ENCODE measurements at places on chromosomes 2 and 18.

GRCh38 chr2:96329456-96329855 is 4.3 kb downstream of the ITPRIPL1 start:
- no peak for DNase-seq

GRCh38 chr2:136242687-136243277 is 124.8 kb upstream of the CXCR4 start:
- DNase-seq: no peak

- no peak for DNase-seq
These were observed 668.5 kb downstream of the TSN start for GRCh38 chr2:122423934-122424333.

DNA sequence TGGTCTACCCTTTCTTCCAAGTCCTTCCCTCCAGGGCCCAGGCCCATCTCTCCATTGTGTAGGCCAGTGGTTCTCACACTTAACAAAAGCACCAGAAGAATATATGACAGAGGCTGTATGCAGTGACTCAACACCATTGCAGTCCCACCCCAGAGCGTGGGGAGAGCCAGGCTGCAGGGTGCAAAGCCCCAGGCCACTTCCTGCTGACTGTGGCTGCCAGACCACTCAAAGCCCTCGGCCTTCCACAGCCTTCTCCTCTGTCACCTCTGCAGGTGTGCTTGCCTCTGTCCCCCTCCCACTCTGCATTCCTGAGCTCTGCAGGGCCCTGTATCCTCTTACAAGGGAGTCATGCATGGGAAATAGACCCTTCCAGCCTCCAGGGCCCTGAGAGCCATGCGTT is 40.4 kb upstream of the ARHGEF4 start:
- no peak for DNase-seq

- DNase-seq: no peak
These were observed 14.3 kb upstream of the EN1 start for GRCh38 chr2:118861731-118862130.

DNA sequence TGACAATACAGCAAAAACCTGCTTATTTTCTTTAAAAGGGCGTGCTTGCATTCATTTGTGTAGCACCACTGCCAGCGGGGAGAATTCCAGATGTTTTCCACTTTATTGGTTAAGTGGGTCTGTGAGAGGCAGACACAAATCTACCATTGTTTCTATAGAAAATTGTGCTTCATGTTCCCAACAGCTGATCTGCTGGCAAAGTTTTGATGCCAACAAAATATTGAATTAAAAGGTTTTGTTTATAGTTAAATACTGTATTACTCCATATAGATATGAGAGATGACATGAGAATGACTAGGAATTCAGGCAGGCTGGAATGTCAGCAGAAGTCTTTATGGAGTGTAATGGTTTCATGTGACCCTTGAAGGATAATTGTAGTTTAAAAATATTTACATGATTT is 182.7 kb downstream of the MC4R start:
- no peak for DNase-seq

DNA sequence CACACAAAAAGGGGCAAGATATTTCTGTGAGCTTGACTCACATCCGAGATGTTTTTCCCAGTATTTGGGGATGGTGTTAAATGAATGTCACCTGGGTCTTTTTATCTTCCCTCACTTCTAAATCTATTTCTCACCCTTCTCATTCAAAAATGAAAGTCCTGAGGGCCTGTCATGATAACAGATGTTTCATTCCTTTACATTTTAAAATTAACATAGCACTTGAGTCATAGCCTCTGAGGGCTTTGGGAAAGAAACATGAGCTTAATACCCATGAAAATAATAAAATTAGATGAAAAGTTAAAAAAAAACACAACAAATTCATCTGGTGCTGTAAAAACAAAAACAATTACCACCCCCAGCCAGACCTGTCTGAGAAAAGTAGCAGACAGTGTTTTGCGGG is 226.7 kb downstream of the HNMT start:
- no peak for DNase-seq

DNA sequence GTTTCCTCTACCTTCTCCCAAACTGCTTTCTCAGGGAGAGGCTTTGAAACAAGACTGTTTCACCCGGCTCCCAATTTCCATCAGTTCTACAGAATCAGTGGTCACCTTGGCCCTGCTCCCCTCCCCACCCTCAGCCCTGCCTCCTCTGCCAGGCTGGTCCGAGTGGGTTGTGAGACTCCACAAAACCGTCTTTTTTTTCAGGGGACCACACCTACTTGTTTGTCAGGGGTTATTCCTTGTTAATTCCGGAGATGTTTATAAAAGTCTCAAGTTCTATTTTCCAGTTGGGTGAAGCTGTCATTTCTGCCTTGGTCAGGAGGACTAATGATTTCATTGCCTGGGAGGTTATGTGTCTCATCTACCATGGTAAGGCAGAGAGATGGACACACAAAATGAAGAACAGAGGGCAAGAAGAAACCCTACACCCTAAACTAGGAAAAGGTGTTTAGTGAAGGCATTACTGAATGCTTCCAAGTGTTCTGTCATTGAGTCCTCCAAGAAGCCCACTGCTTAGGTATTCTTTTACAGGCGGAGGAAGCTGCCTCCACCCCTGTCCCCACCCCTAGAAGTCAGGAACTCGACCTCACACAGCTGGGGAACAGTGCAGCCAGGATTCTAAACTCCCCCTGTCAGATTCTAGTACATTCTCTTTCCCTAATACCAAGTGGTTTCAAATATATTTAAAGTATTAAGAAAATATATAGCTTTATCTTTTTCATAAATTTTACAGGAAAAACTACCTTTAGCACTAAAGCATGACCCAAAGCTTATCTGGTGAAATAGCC is 46.3 kb downstream of the COPS8 start:
- no peak for DNase-seq

GRCh38 chr2:96085541-96086355 is 30.6 kb downstream of the ADRA2B start:
- DNase-seq: no peak
